ENCODE measurements at places on chromosomes 5 and 9.

DNA sequence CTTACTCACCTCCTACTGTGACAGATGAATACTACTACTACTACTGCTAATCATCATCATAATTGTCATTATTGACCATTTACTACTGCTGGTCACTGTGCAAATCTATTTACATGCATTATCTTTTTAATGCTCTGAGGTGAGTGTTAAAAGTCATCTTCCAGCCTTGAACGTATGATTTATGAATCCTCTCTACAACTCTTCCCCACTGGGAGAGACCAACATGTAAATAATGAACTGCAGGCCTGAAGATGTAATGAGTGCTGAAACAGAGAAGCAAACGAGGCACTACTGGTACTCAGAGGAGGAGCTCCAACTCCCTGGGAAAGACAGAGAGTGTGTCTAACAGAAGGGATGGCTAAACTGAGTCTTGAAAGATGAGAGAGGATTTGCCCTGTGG, 95.4 kb downstream of the JAKMIP2 start:
- DNase-seq = no peak

DNA sequence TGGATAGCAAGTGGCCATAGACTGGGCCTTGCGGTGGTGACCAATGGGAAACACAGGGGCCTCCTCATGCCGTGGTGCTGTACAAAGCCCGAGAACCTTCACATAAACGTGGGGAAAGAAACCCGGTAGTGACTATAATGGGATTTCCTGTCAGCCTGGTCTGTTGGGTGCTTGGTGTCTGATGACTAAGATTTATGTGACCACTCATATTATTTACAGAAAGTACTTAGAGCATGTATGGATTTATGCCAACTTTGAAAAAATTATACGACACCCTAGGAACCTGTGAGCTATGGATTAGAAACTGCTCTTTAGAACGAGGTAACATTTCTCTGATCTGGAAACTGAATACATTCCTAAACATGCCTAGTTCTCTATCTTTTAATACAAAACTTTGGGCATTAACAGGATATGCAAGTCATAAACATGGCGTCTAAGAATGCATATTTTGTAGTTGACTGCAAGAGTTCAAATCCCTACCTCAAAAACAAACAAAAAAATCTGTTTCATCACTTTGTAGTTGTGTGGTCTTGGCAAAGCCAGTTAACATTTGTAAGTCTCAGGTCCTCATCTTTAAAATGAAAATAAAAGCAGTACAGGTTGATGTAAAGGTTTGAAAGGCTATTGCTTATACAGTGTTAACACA, 85.4 kb downstream of the TMEM167A start:
- no peak for DNase-seq

DNA sequence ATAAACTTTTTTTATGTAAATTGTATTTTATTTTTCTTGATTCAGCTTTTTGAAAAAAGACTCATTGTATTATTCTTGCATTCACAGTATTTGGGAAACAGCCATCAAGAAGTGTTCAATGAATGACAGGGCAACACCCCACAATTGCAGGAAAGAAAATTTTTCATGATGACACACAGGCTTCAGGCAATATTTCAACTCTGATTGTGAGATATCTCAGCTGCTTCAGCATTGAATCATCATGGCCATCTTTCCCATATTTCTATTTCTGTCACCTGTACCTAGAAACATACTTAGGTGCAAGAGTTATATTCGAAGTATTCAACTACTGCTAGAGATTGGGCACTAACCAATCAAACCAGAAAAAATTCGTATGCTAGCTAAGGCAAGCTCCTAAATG, 446.0 kb downstream of the ISL1 start:
- DNase-seq = no peak

DNA sequence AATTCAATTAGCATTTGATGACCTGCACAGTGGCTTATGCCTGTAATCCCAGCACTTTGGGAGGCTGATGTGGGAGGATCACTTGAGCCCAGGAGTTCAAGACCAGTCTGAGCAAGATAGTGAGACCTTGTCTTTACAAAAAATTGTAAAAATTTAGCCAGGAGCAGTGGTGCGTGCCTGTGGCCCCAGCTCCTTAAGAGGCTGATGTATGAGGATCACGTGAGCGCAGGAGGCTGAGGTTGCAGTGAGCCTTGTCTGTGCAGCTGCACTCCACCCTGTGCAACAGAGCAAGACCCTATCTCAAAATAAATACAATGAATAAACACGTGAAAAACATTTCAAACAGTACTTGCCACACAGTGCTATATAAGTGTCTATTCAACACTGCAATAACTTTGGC, 4.2 kb downstream of the ABCA1 start:
- DNase-seq = no peak

- DNase-seq = no peak
Measured at GRCh38 chr5:157574456-157575380, 857 bp downstream of the ADAM19 start.

GRCh38 chr5:9498541-9499497, 47.1 kb downstream of the SEMA5A start:
- no peak for DNase-seq

DNA sequence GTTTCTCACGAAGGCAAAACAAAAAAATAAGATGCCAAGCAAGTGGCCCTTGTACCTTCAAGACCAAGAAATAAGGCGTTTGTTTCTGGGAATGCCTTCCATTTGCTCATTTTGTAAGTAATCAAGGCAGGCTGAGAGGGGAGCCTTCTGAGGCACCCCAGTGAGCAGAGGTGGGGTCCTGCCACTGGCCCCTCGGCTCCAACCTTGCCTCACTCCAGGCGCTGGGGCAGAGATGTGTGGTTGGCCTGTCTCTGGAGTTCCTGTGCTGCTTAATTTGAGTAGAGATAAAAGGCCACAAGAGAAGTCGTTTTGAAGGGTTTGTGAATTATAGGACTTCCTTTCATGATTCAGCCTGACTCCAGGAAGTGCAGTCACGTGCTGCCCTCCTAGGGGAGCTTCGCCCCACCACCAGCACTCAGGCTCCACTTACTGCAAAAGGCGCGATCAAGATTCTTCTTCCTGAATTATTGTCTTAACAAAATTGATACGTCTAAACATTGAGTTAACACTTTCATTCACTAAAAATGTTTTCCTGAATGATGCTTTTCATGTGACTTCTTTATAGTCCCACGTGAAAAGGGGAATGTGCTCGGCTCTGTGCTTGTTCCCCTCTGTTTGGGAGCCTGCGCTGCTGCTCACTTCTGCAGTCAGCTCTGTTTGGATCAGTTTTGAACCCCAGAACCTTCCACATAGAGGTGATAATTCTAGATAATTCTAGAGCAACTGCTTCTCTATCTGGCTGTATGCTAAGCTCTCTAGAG, 13.7 kb downstream of the SYK start:
- no peak for DNase-seq

DNA sequence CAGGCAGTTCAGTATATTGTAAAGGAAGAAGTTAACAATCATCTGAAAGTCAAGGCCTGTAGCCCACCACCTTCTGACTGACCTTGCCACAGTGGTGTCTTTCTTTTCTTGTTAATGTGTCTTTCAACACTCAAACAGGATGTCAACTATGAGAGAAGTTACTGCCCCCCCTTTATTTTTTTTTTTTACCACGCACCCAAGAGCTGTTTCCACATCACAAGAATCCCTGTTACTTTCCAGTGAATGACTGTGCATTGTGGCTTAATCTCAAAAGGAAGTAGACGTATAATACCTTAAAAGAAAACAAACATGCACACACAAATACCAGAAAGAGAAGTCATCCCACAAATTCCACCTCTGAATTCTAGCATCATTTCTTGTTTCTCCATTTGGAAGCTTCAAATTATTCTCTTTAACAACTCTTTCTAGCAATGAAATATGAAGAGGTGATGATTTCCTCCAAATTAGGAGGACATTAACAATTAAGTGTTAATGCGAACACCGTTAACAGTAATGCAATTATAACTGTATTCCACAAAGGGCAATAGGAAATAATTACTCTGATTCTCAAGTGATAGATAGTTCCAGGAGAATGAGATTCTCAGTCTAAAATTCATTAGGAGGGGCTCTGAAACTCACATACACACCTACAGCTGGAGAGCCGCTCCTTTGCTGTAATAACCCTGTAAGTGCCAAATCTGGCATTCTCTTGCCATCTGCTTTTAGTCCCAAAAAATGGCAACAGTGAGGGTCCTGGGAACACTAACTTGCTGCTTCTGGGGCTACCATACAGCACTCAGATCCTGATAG, 201.0 kb downstream of the EFNA5 start:
- DNase-seq = no peak

GRCh38 chr9:134181648-134182034, 17.3 kb upstream of the RNU6ATAC start:
- DNase-seq = no peak

DNA sequence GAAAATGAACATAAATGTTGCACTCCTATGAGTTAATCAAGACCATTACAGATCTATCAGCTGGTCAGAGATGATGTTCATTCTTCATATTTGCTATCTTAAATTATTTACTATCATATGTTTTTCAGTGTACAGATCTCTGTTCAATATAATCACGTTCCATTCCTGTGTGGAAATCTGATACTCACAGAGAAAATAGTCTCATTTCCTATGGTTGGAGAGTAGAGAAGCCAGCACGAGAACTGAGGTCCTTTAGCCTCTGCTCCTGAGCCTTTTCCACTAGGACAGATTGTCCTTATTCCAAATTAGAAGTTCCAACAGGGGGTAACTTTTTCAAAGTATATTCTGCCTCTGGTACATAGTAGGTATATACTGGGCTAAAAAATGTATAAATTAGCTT, 29.2 kb downstream of the UGCG start:
- DNase-seq = no peak

DNA sequence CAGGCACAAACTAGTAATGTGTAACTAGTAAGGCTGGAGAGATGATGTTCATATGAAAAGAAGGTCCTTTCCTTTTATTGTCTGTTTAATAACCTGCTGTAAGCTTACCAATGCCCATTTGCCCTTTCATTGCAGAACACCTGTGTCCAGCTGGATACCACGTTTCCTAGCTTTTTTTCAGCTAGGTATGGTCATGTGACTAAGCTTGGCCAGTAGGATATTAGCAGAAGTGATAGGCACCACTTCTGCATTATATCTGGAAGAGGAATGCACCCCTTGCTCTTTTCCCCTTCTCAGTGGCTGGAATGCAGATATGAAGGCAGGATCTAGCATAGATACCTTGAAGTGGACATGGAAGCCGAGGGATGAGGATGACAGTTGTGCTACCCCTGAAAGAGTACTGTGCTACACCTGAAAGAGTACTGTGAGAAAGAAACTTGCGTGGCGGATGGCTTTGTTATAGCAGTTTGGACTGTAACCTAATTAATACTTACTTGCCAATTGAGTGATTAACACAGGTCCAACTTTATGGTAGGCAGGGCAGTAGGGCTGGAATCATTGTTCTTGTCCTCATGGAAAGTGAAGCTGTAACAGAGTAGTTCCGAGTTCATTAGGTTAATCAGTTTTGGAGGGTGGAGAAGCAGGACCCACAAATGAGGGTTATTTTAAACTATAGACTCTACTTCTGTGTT, 6.8 kb downstream of the SMIM32 start:
- no peak for DNase-seq

DNA sequence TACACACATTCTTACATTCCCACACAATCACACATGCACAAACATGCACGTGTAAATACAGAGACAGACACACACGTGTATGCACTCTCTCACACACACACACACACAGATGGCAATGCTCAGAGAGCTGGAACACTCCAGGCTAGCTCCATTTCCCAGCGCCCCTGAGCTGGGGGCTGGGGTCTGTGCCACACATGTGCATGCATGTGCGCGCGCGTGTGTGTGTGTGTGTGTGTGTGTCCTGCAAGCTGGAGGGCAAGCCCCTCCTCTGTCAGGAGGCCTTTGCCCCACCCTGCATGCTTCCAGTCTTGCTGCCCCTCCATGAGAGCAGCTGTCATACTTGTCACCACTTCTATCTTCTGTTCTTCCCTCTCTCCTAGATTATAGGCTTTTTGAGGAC, 16.6 kb upstream of the S1PR3 start:
- no peak for DNase-seq

DNA sequence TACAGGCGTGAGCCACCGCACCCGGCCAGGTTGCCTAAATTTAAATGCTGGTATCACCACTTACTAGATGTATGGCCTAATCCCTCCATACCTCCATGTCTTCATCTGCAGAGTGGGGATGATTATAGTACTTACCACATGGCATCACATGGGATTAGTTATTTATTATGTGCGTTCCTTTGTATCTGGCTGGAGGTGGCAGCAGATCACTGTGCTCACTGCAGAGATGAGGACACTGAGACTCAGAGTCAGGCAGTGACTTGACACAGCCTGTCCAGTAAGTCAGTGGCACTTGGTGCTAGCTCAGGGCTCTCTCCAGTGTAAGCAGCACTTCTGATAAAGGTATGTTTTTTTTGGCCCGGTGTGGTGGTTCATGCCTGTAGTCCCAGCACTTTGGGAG, 38.4 kb upstream of the HAND1 start:
- DNase-seq = no peak

DNA sequence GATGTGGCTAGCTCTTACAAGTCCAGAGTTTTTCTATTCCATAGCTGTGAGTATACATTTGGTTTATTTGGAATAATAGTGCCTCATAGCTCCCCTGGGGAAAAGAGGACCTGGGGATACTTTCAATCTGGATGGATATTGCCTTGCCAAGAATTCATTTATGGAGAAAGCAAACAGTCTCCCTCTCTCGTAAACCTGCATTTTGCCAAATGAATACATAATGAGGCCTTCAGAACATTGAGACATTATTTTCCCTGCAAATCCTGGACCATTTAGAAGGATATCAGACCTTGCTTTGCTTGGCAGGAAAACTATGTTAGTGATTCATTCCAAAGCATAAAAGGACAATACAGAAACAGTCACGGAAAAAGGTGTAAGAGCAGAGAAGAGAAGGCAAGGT, 569.6 kb upstream of the BRINP1 start:
- no peak for DNase-seq
